ENCODE measurements at places on chromosomes 16 and 17. TPM values are rescaled to one million over a fixed set of nuclear protein-coding genes. Genes with fewer than 3 reads are reported as not detected.
A peak's percentile ranks its signal among the peaks of the same experiment; 100 is the strongest.

- DNase-seq = no peak
Measured at GRCh38 chr17:78677303-78678221, 100.4 kb upstream of the DNAH17 start.

- no peak for DNase-seq
Measured at GRCh38 chr17:27596096-27596495, 34.9 kb upstream of the LGALS9 start.

DNA sequence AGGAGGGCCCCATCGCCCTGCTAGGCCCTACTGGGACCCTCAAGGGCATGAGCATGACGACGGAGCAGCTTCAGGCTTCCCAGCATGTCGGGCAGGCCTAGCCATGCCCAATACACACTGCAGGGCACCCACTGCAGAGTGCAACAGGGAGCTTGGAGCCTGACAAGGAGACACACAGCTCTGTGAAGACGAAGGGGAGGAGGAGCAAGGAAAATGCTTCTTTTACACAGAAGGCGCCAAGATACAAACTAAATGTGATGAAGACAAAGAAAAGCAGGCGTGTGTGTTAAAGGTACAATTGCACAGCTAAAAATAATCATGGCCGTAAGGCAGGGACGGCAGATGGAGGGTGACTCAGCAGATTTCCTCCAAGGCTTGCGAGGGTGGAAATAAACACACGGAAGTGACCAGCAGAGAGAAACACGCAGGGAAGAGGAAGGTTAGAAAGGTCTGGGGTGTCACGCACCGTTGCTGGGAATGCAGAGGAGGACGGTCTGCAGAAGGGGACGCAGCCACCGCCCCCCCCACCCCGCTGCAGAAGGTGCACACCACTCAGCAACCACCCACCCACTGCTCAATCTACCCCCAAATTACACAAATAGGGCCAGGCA, 108.5 kb downstream of the ZNF778 start:
- peak; percentile 69 for DNase-seq

- no peak for DNase-seq
Measured at GRCh38 chr16:75081179-75081859, 35.3 kb downstream of the LDHD start.

PIMREG gene
- total RNA-seq = 0.13 TPM

RHBDF2 gene
- 10.8 TPM for total RNA-seq

TBC1D3I gene
- total RNA-seq = not detected

GRCh38 chr17:61485067-61485775, 33.0 kb downstream of the TBX4 start:
- no peak for DNase-seq

DNA sequence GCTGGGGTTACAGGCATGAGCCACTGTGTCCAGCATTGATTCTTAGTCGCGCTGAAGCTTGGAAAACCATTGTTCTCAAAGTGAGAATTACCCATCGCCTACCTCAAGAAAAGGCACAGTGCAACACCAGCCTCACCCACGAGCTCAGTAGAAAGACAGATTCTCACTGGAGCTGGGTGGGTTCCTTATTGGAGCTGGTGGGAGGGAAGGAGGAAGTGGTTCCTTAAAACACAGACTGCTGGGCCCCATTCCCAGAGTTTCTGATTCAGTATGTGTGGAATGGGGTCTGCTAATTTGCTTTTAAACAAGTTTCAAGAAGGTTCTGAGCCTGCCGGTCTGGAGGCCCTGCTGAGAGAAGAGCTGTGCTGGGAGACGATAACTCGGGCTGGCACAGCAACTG, 264.7 kb downstream of the ENGASE start:
- DNase-seq = no peak

DNA sequence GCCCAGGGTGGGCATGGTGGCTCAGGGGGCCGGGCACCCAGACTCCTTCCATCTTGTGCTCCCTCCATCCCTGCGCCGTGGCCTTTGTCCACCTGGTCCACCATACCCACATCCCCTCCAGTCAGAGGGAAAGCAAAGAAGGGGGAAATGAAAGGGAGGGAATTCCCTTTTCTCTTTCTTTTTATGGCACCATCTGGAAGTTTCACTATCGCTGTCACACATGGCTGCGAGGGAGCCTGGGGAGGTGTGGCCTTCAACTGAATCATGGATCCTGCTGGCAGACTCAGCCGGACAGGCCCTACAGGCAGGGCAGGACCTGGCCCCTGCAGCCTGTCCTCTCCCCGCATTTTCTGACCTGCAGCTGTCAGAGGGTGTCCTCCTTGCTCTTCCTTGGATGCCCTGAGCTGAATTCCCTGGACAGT, 6.2 kb downstream of the SLC12A3 start:
- peak; percentile 29 for DNase-seq

SLC13A5 gene
- total RNA-seq = 0.38 TPM

- no peak for DNase-seq
Measured at GRCh38 chr16:2035431-2036199, 8.9 kb downstream of the NHERF2 start.

GRCh38 chr17:77323413-77324171, 182.8 kb downstream of the SEC14L1 start:
- DNase-seq = no peak

DNA sequence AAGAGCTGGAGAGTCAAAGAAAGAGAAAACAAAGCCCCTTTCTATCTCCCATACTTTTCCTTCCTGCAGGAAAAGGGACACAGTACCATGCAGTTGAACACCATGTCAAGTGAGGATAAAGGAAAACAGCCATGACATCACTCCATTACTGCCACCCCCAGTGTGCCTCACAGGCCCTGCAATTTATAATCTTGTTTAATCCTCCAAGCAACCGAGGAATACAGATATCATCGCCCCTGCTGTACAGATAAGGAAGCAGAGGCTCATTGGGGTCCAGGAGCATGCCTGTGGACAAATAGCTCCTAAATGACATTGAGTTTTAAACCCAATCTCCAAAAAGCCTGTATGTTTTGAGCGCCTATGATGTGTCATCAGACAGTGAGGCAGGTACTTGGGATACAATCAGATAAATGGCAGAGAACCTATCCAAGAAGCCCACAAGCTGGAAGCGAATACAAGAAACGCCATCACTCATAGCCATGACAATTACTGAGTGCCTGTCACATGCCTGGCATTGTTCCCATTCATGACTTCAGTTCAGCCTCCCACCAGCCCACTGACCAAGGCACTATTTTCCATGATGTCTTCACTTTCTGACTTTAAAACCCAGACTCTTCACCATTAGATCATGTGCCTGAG, 45.5 kb downstream of the CPPED1 start:
- no peak for DNase-seq

HSPB9 gene
- total RNA-seq = not detected

DNA sequence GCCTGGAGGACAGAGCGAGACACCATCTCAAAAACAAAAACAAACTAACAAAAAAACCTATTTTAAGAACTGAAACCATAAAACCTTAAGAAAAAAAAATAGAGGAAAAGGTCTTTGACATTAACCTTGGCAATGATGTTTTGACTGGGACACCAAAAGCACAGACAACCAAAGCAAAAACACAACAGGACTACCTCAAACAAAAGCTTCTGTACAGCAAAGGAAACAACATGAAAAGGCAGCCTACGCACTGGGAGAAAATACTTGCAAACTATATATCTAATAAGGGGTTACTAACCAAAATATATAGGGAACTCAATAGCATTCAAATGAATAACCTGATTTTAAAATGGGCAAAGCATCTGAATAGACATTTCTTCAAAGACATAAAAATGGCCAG, 32.3 kb downstream of the CDR2 start:
- DNase-seq = no peak

KRTAP3-2 gene
- not detected for total RNA-seq

GRCh38 chr16:75555213-75555706, 792 bp downstream of the TMEM231 start:
- peak; percentile 87 for DNase-seq

NPIPB9 gene
- 1.6 TPM for total RNA-seq

DNA sequence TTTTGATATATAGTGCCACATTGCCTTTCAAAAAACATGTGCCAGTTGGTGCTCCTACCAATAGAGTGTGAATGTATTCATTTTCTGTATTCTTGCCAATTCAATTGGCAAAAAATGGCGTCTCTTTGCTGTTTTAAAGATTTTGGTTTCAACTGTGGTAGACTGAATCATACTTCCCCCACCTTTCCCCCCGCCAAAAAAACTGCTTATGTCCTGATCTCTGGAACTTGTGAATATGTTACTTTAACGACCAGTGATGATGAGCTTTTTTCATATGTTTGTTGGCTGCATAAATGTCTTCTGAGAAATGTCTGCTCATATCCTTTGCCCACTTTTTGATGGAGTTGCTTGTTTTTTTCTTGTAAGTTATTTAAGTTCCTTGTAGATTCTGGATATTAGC, 325.1 kb upstream of the KCNJ16 start:
- DNase-seq = no peak

DNA sequence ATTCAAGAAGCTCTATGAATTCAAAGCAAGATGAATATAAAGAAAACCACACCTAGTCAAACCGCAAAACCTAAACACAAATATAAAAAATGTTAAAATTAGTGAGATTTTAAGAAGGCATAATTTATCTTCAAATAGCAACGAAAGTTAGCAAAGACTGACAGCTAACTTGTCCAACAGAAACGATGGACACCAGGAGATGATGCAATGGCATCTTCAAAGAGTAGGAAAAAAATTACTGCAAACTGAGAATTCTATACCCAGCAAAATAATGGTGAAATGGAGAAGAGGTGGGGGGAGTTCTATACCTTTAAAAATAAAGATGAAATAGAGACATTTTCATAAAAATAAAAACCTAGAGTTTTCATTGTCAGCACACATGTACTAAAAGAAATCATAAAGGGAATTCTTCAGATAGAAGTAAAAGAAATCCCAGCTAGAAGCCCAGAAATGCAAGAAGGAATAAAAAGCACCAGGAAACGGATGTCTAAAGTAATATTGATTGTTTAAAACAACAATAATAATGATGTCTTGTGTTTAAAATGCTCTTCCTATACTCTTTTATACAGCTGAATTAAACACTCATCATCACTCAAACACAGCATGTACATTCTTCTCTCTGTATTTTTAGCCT, 24.6 kb upstream of the TANC2 start:
- DNase-seq = no peak

GRCh38 chr17:14201021-14201987, 35.4 kb downstream of the CDRT15 start:
- no peak for DNase-seq

GRCh38 chr17:19375732-19376131, 2.6 kb upstream of the MAPK7 start:
- no peak for DNase-seq

GRCh38 chr16:71360378-71360777, 1.9 kb downstream of the CALB2 start:
- peak; percentile 85 for DNase-seq

INO80E gene
- total RNA-seq = 22.6 TPM

DNA sequence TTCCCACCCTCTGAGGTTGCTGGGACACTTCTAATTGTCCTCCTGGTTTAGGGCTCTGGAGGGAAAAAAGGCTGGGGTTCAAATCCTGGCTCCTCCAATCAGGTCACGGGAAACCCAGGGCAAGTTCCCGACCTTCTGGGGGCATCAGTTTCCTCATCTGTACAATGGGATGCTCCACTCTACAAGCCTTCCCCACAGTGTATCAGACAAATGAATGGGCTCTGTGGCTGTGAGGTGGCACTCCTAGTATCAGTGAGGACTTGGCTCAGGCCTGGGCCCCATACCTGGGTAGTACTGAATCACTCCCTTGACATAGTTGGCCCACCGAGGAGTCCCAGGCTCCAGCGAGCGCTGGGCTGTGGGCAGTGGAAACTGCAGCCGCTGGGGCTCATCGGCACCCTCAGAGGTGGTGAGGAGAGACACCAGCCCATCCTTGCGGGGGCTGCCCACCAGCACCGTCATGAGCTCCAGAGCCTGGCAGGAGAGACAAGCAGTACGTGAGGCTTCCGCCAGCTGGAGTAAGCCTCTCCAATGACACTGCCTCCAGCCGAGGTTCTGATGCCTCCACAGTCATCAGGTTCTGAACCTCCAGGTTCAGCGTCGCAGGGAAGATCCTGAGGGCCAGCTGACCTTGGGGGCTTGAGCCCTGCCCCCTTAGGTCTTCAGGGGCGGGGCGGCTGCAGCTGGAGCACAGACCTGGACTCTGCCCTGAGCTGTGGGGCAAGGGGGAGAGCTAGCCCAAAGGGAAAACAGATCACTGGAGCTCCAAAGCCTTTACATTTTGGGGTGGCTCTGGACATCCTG, 1.2 kb downstream of the GALK1 start:
- DNase-seq = peak; percentile 48

SLC5A10 gene
- 0.13 TPM for total RNA-seq

PPP1R27 gene
- not detected for total RNA-seq

DNA sequence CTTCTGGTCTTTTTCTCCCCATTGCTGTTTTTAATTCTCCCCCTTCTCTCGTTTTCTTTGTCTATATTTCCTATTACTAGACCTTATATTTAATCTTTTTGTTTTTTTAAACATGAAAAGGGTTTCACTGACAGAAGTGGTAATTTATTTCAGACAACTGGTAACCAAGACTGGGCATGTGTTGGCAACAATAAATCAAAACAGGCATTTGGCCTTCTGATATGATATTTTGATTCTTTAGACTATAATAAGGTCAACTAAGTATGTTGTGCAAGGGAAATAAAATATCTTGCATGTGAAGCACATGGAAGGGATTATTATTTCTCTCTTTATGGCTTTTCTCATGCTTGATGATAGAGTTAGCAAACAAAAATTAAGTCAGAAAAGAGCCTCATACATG, 34.6 kb downstream of the AP2B1 start:
- no peak for DNase-seq

GRCh38 chr16:1156055-1156982, 3.4 kb downstream of the CACNA1H start:
- no peak for DNase-seq

DNA sequence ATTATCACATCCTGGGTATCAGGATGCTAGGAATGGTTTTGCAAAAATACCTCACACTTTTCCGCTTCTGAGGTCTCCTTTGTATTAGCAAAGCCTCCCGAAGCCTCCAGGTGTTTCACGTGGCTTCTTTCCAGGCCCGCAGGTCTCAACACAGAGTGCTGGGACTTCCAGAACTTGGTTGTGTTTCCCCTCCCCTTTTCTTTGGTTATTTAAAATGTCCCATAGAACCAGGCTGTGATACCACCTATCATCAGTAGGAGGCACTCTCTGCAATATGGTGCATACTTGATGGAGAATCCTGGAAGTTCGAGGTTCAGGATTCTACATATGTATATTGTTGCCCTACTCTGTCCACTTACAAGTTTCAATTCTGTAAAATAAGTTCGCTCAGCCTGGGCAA, 28.8 kb downstream of the ATP2C2 start:
- no peak for DNase-seq

All from bronchial epithelial cell (primary cell).